ENCODE measurements at places on chromosomes 1 and 21.
A peak's percentile ranks its signal among the peaks of the same experiment; 100 is the strongest.

DNA sequence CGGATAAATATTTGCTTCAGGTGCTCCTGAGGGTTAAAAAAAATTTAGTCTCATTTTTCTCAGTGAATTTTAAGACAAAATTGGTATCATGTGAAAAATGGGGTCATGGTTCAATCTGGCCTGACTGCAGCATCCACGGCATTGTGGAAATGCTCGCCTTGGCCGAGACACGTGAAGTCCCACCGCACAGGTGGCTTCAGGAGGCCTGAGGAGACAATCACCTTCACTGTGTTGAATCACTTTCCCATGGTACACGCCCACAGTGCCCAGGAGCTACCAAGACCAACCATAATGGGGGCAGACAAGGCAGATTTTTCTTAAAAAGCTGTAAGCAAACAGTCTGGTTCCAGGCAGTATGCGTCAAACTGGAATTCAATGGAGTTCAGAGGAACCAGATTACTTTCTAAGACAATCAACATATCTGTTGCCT is 11.0 kb upstream of the CPLANE2 start:
- no peak for DNase-seq

DNA sequence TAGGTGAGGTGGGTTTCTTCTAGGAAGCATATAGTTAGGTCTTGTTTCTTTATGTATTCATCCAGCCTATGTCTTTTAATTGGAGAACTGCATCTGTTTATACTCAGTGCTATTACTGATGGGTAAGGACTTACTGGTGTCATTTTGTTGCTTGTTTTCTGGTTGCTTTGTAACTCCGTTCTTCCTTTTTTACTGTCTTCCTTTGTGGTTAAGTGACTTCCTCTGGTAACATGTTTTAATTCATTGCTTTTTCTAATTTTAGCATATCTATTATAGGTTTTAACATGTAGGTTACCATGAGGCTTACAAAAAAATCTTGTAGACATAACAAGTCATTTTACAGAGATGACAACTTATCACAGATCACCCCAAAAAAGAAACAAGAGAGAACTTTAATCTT is 160.8 kb downstream of the VAV3 start:
- DNase-seq = no peak

DNA sequence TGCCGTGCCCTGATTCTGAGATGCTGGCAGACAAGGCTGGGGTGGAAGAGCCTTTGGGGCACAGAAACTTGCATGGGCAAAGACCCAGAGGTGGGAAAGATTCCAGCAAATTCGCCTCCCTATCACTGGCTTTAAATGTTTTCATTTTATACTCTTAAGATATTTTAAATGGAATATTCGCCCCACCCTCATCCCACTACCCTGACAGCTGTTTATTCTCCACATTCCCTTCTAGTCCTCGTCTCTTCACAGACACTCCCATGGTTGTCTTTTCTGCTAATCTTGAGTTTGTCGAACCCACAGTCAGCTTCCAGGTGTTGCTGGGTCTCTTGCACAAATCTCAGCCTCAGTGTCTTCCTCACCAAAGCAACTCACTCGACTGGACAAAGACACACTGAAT is 245.0 kb downstream of the KAZN start:
- no peak for DNase-seq

DNA sequence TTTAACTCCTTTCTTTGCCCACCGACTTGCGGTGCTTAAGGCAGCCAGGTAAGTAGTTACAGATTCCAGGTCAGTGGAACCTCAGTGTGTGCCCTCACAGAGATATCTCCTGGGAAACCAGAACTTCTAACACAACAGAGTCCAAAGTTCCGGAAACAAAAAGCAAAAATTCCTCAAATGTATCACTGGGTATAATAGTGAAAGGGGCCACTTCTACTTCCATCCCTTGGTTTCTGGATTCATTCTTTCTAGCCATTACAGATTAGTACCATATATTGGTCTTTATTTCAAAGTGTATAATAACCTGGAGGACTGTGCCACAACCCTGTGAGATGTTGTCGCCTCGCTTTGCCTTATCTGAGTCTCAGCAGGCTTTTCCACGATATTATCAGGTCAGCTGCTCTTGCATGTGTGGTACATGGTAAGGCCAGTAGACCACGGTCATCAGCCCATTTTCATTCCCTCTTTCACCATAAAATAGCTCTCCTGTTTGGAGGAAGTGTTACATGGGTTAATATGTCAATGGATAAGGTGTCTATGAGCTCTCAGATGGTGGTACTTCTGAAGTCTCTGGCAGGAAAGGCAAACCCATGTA is 14.9 kb upstream of the VASH2 start:
- no peak for DNase-seq

DNA sequence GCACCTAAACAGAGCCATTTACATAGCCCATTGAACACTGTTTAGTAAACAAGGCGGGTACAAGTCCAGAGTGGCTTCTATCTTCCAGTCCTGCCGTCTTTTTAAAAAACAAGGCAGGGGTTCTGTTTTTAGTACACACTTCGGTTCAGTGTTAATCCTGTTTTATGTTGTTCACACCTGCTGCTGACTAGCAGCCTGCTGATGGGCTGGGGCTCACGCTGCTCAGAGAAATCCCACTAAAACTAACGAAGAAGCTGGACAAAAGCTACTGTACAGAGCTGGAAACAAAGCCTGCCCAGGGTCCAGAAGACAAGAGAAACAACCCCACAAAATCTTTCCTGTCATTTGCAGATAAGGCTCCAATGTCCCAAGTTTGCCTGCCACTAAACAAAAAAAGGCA is 13.2 kb downstream of the ESRRG start:
- peak; percentile 81 for DNase-seq

DNA sequence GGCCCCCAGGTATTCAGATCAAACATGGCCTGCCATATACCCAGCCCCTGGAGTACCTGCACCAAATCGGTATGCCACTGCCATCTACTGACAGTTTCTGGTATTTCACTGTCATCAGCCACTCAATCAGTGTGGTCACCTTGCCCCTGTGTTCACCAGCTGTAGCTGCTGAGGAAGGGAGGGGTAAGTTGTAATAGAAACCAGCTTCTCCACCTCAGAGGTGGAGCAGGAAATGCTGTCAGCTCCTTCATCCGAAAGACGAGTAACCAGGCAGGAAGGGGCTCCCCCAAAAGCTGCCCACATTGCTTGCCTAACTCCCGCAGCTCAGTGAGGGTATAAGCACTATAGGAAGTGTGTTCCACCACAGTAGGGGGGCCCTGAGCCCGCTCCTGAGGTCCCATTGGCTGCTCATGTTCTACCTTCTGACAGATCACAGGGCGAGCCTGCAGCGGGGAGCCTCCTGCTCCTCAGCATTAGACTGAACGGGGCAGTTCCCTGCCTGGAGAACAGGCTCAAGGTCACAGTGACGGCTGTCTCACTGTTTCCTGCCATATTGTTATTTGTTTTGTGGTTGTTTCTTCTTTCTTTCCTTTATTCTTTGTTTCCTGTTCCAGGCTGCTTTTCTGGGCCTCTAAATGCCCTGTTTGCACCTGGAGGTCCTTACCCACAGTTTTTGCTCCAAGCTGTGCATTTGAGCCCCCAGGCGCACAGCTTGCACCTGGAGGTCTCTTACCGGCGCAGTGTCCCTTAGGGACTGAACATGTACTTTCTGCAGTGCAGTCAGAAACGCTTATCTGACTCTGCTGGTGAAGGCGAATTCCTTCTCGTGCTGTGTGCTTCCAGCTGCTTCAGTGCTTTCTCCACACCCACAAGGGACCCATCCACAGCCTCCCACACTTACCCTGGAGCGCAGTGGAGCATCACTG is 1638.3 kb downstream of the MRPL39 start:
- peak; percentile 73 for DNase-seq

DNA sequence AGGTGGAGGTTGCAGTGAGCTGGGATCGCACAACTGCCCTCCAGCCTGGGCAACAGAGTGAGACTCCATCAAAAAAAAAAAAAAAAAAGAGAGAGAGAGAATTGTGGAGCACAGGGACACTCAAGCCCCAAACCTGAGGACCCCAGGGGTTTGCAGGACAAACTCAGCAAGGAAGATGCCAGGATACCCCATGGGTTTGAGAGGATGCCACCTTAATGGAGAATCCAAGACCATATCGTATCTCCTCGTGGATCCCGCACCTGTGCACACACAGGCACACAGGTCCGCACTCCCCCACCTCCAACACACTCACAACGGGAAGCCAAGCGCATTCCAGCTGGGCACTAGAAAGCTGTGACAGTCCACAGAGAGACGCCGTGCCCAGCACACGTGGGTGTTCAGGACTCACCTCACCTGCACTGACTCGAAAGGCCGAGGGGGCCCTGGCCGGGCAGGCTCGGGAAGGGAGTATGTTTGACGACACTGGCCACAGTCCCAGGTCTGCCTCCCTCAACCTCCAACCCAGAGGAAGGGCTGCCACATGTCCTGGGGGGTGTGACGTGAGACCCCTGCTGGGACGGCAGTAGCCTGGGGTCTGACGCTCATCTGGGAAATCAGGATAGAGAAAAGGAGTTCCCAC is 11.1 kb downstream of the CHD5 start:
- no peak for DNase-seq

DNA sequence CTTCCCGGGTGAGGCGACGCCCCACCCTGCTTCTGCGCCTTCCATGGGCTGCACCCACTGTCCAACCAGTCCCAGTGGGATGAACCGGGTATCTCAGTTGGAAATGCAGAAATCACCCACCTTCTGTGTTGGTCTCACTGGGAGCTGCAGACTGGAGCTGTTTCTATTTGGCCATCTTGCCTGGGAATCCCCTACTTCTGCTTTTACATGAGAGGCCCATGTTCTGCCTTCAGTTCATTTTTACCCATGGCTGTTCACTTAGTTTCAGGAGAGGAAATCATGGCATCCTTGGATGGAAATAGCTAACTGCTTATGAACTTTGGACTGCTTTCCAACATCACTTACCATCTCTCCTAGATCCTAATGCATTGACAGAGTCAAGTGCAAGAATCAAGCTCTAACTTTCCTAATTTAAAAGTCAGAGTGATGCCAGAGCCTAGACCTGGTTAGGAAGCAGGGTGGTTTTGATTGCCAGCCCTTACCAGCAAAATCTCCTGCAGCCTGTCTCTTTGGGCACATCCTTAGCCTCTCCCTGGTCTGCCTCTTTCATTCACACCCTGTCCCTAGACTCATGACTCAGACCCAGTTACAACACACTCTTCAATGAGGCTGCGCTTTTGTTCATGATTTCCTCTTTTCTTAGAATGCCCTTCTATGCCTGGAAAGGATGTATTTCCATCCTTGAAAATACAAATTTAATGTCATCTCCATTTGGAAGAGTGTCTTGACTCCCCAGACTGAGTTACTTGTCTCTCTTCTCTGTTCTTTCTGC is 137.2 kb downstream of the KCTD3 start:
- DNase-seq = no peak

- peak; percentile 53 for DNase-seq
Observed at GRCh38 chr1:119582801-119583200, 65.3 kb downstream of the ZNF697 start.

- DNase-seq = no peak
Observed at GRCh38 chr1:184567009-184567408, 180.2 kb downstream of the C1orf21 start.

DNA sequence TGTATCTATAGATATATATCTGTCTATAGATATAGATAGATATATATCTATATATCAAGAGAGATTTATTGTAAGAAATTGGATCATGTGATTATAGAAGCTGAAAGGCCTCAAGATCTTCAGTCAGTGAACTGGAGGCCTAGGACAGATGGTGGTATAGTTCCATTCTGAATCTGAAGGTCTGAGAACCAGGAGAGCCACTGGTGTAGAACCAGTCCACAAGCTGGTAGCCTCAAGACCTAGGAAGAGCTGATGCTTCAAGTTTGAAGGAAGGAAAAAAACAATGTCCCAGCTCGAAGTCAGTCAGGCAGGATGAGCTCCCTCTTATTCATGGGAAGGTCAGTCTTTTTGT is 213.2 kb upstream of the JUN start:
- no peak for DNase-seq

DNA sequence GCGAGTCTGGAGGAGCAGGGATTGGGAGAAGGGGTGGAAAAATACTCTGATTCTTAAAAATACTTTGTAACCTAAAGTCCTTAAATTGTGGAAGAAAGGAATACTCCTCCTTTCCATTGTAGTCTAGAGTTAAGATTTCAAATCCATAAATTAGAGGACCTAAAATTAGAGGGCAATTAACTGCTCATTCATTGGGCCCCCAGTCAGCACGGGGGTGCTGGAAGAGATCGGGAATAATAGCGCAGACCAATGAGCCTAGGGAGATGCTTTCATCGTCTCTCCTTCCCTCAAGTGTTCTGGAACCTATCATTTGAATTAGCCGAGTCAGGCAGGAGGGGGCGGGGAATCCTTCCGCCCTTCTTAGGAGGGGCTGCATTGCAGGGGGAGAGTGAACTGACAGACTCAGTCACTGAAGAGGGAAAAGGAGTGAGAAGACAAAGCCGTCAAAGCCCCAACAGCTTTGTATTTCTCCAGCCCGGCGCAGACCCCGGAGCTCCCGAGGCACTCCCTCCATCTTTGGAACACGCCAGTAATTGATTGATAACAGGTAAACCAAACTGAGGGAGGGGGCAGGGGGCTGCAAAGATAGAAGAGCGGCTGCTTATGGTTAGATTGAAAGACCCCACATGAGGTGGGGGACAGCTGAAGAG is at the start of gene MLLT11:
Gene MLLT11 (plus strand): TSS at position 391 of the 650 bp plus-strand sequence. CDS start 6,828 bp downstream, outside the sequence.
- DNase-seq = peak; percentile 97

DNA sequence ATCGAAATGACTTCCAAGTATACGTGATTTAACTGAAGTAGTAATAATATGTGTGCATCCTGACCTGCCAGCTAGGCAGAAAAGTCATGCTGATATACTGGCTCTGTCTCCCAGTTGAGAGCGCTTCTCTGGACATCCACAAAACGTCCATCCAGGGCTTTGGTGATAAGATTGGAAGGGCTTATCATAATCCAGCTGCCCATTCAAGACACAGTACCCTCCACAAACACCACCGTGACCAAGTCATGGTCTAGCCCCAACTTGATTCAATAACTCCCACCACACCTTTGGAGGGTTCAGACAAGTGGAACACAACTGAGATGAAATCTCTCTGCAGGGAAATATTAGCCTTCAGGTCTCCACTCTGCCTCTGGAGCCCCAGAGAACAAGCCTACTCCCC is 76.2 kb downstream of the CD46 start:
- DNase-seq = no peak

DNA sequence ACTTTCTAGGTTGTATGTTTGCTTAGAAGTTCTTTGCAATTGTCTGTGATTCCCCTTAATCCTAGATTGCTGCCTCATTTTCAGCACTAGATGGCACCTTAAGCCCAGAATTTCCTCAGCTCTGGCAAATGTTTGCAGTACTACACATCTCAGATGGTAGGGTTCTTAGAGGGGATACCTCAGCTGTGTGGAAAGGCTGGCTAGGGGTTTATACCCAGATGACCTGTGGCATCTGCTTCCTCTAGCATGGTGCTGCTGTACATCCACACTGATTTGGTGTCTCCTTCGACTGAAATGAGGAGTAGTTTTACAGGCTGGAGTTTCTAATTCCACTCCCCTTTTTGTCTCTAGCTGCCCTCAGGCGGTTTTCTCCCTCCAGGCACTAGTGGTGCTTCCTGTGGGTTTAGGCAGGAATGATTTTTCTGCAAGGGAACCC is 23.5 kb downstream of the ASB17 start:
- DNase-seq = peak; percentile 55
